ENCODE measurements at places on chromosomes 6 and 20.

DNA sequence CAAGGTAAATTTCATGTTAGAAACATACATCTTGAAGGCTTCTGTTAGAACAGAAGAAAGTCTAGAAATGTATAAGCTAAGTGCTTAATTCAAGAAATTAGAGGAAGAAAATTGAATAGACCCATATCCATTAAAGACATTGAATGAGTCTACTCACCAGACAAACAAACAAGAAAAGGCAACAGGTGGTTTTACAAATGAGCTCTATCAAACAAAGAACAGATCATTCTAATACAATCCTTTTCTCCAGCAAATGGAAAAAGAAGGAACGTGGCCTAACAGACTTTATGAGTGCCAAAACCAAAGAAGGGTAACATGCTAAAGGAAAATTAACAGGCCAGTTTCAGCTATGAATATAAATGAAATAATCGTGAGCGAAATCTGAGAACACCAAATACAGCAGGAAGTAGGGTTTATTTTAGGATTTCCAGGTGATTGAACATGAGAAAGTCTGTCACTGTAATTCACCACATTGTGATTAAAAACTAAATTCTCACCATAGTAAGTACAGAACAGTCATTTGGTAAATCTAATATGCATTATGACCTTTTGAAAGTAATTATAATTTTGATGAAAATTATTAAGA is 22.6 kb downstream of the MTHFD1L start:
- DNase-seq: no peak

GRCh38 chr20:46614503-46614902 is 36.8 kb downstream of the SLC13A3 start:
- DNase-seq: no peak

DNA sequence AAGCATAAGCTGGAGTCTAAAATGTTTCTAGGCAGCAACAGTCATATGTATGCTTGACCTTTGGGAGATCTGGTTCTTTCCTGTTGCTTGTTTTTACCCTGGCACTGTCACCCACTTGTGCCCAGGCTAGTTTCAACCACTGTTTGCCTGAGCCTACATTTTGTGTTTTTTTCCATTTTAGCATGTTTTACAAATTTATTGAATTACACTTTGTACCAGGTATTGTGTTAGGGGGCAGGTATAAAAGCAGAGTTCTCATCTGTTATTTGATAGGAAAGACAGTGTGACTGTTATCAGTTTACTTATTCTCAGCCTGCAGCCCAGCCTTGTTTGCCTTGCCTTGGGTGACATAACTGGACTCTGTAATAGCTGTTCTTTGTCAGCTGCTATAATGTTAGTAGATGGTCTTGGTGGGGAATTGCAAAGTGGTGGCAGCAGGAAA is 147.0 kb downstream of the CDKAL1 start:
- no peak for DNase-seq

DNA sequence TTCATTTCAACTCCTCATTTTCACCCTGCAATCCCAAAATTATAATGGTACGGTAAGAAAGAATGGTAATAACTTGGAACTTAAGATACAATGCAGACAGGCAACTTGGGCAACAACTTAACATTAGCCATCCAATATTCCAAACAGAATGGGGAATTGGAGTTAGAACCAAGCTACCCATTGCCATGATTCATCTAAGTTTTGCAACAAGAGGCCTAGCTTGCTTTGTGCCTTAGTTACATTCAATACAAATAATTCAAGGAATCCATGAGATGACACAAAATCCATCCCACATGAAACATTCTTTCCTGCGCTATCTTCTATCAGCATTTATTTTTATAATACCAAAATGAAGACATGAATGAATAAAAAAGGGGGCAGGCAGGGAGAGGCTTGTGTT is 28.4 kb downstream of the DCDC2 start:
- no peak for DNase-seq

DNA sequence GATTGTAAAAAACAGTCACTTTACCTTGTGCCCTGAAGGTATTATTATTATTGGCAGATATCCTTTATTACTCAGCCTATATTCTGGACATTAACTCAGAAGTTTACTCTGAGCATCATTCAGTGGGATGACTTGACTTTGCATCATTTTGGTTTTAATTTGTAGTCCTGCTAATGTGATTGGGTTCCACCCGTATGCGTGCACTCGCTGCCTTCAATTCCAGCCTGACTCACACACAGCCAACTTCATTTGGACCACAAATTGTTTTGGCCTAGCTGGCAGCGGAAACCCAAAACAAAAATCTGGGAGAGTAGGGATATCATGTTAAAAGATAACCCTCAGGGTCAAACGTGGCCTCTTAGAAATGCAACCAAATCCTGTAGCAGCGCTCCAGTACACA is 704.4 kb upstream of the SLC35B3 start:
- peak; percentile 80 for DNase-seq

DNA sequence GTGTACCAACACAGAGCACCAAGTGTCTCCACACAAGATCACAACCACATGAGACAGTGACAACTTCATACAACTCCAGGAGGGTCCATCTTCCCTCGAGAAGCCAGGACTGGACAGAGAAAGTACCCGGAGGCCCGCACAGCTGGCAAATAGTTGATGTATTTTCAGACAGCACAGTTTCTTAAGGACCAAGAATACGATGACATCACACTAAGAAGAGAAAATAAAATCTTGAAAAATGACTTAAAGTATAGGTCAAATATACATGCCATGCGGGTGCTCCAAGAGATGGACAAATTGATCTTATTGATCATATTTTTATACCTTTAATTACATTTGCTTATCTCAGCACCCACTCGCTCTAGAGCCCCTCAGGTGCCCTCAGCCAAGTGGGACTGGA is 145.5 kb downstream of the RNASET2 start:
- no peak for DNase-seq
